AG04450 (cell line): ENCODE measurements at places on chromosomes 13 and 19.
A peak's percentile ranks its signal among the peaks of the same experiment; 100 is the strongest.

GRCh38 chr13:98490195-98490836, 86.6 kb downstream of the STK24 start:
- no peak for DNase-seq

- no peak for DNase-seq
Measured at GRCh38 chr13:108981407-108981806, 352.0 kb downstream of the MYO16 start.

GRCh38 chr19:19274716-19275565, 1.8 kb upstream of the TM6SF2 start:
- no peak for DNase-seq

DNA sequence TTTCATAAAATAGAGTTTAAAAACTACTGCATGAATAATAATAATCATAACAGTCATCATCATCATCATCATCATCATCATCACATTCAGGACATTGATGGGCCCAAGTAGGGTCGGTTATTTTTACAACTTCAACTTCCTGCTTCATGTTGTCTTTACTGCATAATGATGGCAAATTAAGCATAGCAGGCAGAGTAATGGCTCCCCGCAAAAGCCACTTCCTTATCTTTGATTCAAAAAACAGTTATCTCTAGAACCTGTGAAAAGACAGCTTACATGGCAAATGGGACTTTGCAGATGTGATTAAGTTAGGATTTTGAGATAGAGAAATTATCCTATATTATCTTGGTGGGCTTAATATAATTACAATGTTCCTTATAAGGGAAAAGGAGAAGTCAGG, 792.9 kb downstream of the LIG4 start:
- no peak for DNase-seq

DNA sequence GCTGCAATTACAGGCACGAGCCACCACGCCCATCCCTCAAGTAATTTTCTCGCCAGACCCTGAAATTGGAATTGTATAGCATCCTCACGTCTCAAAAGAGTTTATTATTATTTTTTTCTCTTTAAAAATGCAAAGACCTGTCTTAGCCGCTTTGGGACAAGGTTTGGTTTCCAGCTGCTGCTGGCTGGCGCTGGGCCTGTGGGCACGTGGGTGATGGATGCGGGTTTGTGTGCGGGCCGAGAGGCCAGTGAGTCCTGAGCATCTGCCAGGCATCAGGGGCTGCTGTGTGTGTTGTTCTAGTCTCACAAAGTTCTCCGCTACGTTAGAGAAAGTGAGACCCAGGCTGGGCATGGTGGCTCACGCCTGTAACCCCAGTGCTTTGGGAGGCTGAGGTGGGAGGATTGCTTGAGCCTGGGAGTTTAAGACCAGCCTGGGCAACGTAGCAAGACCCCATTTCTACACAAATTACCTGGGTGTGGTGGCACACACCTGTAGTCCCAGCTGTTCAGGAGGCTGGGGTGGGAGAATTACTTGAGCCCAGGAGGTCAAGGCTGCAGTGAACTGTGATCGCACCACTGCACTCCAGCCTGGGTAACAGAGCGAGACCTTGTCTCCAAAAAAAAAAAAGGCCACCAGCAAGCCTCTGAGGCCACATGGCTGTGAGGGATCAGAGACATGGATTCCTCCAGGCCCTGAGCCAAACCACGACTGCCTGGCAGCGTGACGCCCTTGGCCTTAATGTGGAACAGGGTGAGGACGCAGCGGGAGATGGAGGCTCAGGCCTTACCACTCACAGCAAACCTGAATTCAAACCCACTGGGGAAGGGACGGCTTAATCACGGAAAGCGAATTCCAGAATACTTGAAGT, 4.7 kb upstream of the TMPRSS9 start:
- no peak for DNase-seq

DNA sequence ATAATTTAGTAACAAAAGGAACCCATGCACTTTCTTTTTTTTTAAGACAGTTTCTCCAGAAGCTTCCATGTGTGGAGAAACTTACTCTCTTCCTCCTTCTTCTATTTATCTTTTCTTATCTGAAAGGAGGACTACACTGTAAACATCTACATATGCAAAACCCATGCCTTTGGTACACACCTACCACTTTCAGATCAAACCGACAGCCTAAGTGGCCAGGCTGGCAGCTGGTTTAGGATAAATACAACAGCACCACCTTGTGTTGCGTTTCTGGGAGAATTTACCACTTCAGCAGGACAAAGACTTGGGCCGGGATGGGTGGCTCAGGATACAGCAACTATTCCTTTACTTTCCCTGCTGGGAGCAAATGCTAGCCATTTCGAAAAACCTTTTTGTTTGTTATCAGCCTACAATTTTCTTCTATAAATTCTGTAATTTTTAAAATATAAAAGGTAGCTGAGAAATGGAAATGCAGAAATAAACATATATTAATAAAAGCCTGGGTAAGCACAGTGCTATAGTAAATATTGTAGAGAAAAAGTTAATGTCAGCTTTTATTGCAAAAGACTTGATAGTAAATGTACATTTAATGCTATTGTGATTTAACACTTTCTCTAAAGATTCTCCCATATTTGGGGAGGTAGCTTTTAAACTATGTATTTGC, 94.0 kb upstream of the RFC3 start:
- DNase-seq: peak; percentile 69

- DNase-seq: no peak
Measured at GRCh38 chr19:48455171-48455907, at the start of gene KCNJ14. Gene KCNJ14 (plus strand): TSS chr19:48455574. CDS start chr19:48461725, 6,151 bp downstream.

DNA sequence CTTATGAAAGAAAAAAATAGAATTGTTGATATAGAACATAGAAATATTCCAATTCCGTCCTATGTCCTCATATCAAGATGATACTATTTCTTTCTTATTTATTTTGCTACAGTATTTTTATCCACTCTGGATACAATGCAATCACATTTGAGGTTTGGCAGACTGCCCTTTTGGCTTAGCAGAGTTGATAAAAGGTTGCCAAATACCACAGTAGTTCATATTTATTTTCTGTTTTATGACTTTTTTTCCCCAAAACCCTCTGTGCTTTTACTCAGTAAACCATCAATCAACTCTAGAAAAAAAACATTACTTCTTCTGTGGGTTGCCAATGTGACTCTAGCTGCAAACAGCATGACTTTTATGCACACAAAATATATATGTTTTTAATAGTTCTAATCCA, 424.5 kb downstream of the PCDH9 start:
- DNase-seq: no peak

DNA sequence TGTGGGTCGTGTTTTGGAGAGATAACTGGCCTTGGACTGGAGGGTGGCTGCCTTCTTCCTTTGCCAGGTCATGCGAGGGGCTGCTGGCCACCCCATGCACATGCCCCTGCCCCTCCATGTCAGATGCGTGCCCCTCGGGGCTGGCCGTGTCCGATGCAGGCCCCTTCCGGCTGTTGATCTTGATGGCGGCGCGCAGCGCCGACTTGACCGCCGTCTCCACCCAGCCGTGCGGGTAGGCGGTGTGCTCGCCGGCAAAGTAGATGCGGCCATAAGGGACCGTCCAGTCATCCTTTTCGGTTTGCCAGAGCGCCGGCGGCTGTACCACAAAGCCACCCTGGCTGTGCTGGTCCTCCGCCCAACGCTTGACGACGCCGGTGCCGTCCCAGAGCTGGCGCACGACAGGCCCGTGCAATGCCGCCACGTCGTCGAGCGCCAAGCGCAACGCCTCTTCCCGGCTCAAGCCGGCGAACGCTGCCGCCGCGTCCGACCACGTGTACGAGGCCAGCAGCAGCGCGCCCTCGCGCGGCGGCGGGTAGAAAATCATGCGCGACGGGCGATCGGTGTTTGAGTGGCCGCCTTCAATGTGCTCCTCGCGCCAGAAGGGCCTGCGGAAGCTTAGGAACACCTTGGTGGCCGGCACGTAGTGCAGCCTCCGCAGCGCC, 6.9 kb downstream of the IL4I1 start:
- no peak for DNase-seq

DNA sequence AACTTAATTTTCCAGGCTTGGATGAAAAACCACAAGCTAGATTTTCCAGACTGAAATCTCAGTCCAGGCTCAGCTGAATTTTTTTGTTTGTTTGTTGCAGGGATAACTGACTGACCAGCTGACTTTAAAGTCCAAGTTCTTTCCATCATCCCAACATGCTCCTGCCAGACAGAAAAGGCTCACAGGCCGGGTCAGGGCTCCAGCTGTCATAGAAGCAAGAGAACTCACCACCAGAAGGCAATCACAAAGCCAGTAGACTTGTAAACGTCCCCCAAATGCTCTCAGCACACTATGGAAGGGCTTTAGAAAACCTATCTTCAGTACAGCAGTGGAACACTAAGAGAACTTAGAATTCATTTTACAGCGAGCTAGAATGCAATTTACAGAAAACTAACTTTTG, 25.5 kb downstream of the DCLK1 start:
- DNase-seq: no peak
